ENCODE measurements at places on chromosomes 2 and 18. TPM values are rescaled to one million over a fixed set of nuclear protein-coding genes. Genes with fewer than 3 reads are reported as not detected.

DNA sequence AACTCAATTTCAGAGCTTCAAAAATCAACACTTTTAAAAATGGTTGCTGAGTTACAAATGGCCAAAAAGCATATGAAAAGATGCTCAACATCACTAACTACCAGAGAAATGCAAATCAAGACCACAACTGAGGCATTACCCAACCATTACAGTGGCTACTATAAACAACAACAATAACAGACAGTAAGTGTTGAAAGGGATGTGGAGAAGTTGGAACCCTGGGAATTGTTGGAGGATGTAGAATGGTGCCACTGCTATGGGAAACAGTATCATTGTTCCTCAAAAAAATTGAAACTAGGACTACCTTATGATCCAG is 173.3 kb upstream of the SPRED2 start:
- H3K27me3 ChIP-seq = no peaks in the 10 kb centered on the region
- no peak overlapping the region for H3K4me3 ChIP-seq
- no peak for DNase-seq
- no peaks in the 10 kb centered on the region for H3K36me3 ChIP-seq

DNA sequence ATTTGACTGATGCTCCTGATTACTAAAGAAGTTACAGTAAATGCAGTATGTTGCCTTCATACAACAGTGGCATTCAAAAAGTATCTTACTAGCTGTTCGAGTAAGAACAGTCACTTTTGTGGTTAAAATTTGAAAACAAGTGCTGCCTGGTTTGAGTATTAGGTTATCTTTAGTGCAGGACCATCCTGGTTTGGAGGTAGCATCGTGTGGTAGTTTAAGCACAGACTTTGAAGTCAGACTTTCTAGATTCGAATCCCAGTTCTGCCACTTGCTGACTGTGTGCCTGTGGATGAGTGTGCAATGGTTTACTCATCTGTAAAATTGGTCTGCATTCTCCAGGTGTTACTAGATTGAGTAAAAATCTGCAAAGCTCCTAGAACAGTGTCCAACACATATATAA is 96.8 kb downstream of the SGPP2 start:
- no peak for DNase-seq
- no peak overlapping the region for H3K4me3 ChIP-seq
- no peaks in the 10 kb centered on the region for H3K36me3 ChIP-seq
- H3K4me1 ChIP-seq = no peaks in the 10 kb centered on the region
- H3K27ac ChIP-seq = no peak overlapping the region
- no peaks in the 10 kb centered on the region for H3K27me3 ChIP-seq

DNA sequence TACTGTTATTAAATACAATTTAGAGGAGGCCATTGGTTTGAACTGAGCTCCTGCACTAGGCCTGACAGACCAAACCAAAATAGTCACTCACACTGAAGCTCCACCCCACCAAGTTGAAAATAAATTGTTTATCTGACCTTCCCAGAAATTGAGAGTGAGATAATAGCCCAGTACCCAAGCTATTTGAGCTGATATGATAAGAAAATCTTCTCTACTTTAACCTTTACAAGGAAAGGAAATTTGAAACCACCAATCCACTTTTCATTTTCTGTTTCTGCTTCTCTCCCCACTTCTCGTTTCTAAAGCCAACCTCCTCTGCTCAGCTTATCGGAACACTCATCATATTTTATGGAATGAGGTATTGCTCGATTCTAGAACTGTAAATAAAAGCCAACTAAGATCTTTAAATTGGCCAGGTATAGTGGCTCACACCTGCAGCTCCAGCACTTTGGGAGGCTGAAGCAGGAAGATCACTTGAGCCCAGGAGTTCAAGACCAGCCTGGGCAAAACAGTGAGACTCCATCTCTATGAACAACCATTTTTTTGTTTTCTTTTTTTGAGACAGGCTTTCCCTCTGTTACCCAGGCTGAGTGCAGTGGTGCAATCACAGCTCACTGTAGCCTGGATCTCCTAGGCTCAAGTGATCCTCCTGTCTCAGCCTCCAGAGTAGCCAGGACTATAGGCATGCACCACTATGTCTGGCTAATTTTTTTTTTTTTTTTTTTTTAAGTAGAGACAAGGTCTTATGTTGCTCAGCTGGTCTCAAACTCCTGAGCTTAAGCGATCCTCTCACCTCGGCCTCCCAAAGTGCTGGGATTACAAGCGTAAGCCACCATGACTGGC is 13.3 kb upstream of the GALM start:
- H3K27ac ChIP-seq = no peak overlapping the region
- no peak overlapping the region for H3K4me3 ChIP-seq
- H3K36me3 ChIP-seq = no peaks in the 10 kb centered on the region

GRCh38 chr2:238131761-238132462 is 6.6 kb upstream of the KLHL30 start:
- no peaks in the 10 kb centered on the region for H3K36me3 ChIP-seq
- H3K4me1 ChIP-seq = peaks cover 2% of the 10 kb centered on the region
- no peak for DNase-seq
- H3K27me3 ChIP-seq = no peaks in the 10 kb centered on the region
- H3K27ac ChIP-seq = no peak overlapping the region

GRCh38 chr2:202400941-202401340 is 24.8 kb downstream of the BMPR2 start:
- H3K4me3 ChIP-seq = no peak overlapping the region
- H3K4me1 ChIP-seq = no peaks in the 10 kb centered on the region
- no peaks in the 10 kb centered on the region for H3K27me3 ChIP-seq
- H3K36me3 ChIP-seq = no peaks in the 10 kb centered on the region
- H3K27ac ChIP-seq = no peak overlapping the region

DNA sequence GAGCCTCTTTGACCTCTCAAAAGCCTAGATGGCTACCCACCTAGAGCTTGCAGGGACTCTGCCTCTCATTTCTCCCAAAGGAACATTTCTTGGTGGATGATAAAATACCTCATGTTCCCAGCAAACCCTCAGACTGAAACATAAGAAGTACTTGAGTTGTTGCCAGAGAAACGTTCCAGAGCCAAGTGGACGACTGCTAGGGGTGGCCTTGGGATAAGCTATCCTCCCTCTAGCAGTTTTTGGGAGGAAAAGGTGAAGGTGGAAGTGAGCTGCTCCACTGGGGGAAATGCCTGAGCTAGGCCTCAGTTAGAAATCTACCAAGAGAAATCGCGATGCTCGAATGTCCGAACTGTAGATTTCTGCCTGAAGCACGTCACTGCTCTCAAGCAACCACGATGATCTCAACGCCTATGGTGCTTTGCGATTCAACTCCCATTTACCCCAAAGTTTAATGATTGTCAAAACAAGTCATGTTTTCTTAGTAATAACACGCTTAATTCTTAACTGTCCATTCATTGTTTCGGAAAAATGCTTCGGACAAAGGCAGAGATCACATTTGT is 91.5 kb downstream of the CCBE1 start:
- H3K36me3 ChIP-seq = no peaks in the 10 kb centered on the region
- DNase-seq = peak; percentile 41
- H3K27me3 ChIP-seq = no peaks in the 10 kb centered on the region
- H3K27ac ChIP-seq = peak overlapping the region; percentile 47
- peaks cover 11% of the 10 kb centered on the region for H3K4me1 ChIP-seq

- H3K4me3 ChIP-seq = no peak overlapping the region
- H3K27ac ChIP-seq = no peak overlapping the region
- no peaks in the 10 kb centered on the region for H3K4me1 ChIP-seq
- H3K27me3 ChIP-seq = no peaks in the 10 kb centered on the region
Observed at GRCh38 chr2:153294199-153294786, 184.3 kb downstream of the RPRM start.

DNA sequence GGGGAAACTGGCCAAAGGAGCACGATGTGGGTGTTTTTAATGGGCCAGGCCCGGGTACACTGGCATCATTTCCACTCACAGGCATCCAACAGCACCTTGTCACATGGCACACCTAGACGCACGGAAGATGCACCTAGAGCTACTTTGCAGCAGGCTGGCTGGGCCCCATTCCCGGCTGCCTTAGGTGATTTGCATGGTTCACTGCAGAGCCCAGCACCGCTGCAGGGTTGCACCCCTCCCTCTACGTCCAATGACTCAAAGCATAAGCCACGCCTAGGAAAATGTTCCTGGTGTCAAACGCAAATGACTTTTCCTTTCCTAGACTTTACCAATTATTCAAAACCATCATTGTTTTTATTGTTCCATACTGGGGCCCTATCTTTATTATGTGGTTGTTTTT is 222.9 kb downstream of the EIPR1 start:
- DNase-seq = no peak
- H3K27me3 ChIP-seq = no peaks in the 10 kb centered on the region
- H3K36me3 ChIP-seq = no peaks in the 10 kb centered on the region
- H3K27ac ChIP-seq = no peak overlapping the region
- no peaks in the 10 kb centered on the region for H3K4me1 ChIP-seq

GRCh38 chr2:165827016-165827920 is 33.2 kb upstream of the GALNT3 start:
- H3K4me1 ChIP-seq = no peaks in the 10 kb centered on the region
- no peaks in the 10 kb centered on the region for H3K36me3 ChIP-seq
- no peaks in the 10 kb centered on the region for H3K27me3 ChIP-seq
- peak; percentile 4 for DNase-seq
- H3K27ac ChIP-seq = no peak overlapping the region

- H3K36me3 ChIP-seq = no peaks in the 10 kb centered on the region
- no peaks in the 10 kb centered on the region for H3K4me1 ChIP-seq
- no peak overlapping the region for H3K4me3 ChIP-seq
- H3K27me3 ChIP-seq = no peaks in the 10 kb centered on the region
Observed at GRCh38 chr2:48900321-48901014, 144.9 kb upstream of the LHCGR start.

DNA sequence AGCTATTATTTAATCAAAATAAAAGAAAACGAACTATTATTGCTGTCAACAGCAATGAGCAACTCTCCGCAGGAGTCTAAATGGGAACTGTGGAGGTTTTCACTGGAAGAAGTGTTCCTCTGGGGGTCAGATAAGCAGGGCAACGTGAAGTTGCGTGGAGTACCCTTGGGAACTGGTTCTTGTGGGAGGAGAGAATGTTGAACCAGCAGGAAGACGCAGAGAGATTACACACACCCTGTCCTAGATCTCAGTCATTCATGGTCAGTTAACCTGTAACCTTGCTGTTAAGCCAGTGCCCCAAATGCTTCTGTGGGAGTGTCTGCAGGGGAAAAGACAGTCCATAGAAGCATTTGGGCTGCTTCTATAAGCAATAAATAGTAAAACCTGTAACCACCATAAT is 20.4 kb upstream of the CABLES1 start:
- H3K27ac ChIP-seq = peak overlapping the region; percentile 83
- no peaks in the 10 kb centered on the region for H3K36me3 ChIP-seq
- no peak overlapping the region for H3K4me3 ChIP-seq
- peaks cover 10% of the 10 kb centered on the region for H3K4me1 ChIP-seq

DNA sequence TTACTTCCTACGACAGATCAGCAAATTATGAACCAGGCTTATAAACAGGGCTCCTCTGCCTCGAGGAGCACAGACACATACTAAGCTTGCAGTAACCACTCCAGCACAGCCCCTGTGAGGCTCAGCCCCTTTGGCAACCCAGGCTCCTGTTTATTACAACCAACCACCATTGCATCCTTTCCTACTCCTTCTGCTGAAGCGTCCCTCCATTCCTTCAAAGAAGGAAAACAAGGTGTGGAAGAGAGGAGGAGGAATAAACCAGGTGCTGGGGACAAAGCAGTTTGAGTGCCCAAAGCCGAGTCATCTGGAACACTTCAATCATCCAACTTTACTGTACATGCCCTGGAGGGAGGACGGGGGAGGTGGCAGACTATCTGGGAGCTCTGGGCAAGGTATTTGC is 87.2 kb upstream of the MGAT4A start:
- no peak for DNase-seq
- no peaks in the 10 kb centered on the region for H3K4me1 ChIP-seq
- H3K27ac ChIP-seq = no peak overlapping the region
- H3K27me3 ChIP-seq = peaks cover 8% of the 10 kb centered on the region
- no peaks in the 10 kb centered on the region for H3K36me3 ChIP-seq

GRCh38 chr2:42196403-42197267 is 27.5 kb downstream of the EML4 start:
- H3K27ac ChIP-seq = no peak overlapping the region
- H3K27me3 ChIP-seq = no peaks in the 10 kb centered on the region
- no peaks in the 10 kb centered on the region for H3K36me3 ChIP-seq
- H3K4me3 ChIP-seq = no peak overlapping the region

- H3K36me3 ChIP-seq = no peaks in the 10 kb centered on the region
- H3K27me3 ChIP-seq = no peaks in the 10 kb centered on the region
- H3K27ac ChIP-seq = no peak overlapping the region
- no peak overlapping the region for H3K4me3 ChIP-seq
- DNase-seq = peak; percentile 52
- H3K4me1 ChIP-seq = peaks cover 17% of the 10 kb centered on the region
Observed at GRCh38 chr2:37623971-37624900, 47.2 kb downstream of the CDC42EP3 start.

DNA sequence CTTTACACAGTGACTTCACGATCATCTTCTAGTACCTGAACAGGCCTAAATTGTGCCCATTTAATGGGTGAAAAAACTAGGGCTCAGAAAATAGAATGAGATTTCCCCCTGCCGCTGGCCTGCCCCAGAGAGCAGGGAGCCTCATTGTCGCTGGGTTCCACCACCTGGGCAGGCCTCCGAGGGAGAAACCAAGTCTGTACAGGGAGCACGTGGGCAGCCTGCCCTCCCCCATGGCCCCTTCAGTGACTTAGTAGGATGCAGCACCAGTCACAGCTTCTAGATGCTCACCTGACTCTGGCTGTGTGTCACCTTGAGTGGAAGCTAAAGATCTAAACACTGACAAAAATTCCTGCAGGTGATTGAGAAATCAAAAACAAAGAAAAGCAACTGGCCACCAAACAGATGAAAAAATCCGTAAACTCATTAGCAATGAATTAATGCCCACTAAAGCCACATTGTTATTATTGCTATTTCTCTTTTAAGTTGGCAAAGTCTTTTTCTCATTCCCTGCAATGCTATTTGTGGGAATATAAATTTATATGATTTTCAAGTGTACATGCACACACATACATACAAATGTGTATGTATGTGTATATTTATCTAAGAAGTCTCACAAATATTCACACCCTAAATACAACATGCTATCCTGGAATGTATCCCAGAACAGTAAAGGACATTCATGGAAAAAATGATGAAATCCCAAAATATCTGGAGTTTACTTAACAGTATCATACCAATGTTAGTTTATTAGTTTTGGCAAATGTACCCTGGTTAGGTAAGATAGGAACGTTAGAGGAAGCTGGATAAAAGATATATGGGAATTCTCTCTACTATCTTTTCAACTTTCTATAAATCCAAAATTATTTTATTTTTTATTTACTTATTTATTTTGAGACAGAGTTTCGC is 18.7 kb upstream of the ASPRV1 start:
- no peaks in the 10 kb centered on the region for H3K36me3 ChIP-seq
- peak; percentile 67 for DNase-seq
- no peak overlapping the region for H3K27ac ChIP-seq
- H3K27me3 ChIP-seq = no peaks in the 10 kb centered on the region
- no peaks in the 10 kb centered on the region for H3K4me1 ChIP-seq

The FER1L5 gene
- polyA plus RNA-seq = 0.24 TPM

The GALNT5 gene
- polyA plus RNA-seq = 51.5 TPM

The SLC5A7 gene
- not detected for polyA plus RNA-seq

The RAB11FIP5 gene
- 27.7 TPM for polyA plus RNA-seq

The ZNF892 gene
- polyA plus RNA-seq = 1.4 TPM

The PXDN gene
- polyA plus RNA-seq = 160 TPM

The KCNG2 gene
- 0.53 TPM for polyA plus RNA-seq

The RND3 gene
- 363 TPM for polyA plus RNA-seq

The CTAGE1 gene
- polyA plus RNA-seq = not detected

The KIDINS220 gene
- polyA plus RNA-seq = 58.0 TPM

The TLX2 gene
- not detected for polyA plus RNA-seq

The SCLY gene
- 5.3 TPM for polyA plus RNA-seq

The RTKN gene
- 10.0 TPM for polyA plus RNA-seq
